ENCODE measurements at places on chromosomes 2 and 18. TPM values are rescaled to one million over a fixed set of nuclear protein-coding genes. Genes with fewer than 3 reads are reported as not detected.

Gene PKP4
- total RNA-seq = 32.1 TPM

Gene CCBE1
- total RNA-seq = 0.85 TPM

Gene ACVR1C
- total RNA-seq = 0.09 TPM

Gene VIL1
- not detected for total RNA-seq

Gene GNAL
- 4.5 TPM for total RNA-seq

Gene TDRD15
- not detected for total RNA-seq

Gene SLC5A7
- not detected for total RNA-seq

Gene UBE2F
- 84.0 TPM for total RNA-seq

Gene MOCOS
- total RNA-seq = 1.2 TPM

Gene B3GNT2
- total RNA-seq = 25.3 TPM

Gene TANC1
- total RNA-seq = 34.1 TPM

Gene MPHOSPH10
- 23.3 TPM for total RNA-seq

Gene PTCD3
- total RNA-seq = 47.6 TPM

Gene CAPG
- total RNA-seq = 400 TPM

Gene SH3RF3
- total RNA-seq = 1.1 TPM

Gene ZC3H6
- total RNA-seq = 0.98 TPM

Gene TRIP12
- 85.0 TPM for total RNA-seq

Gene DSG4
- 0.05 TPM for total RNA-seq

Gene ZNF407
- 3.1 TPM for total RNA-seq

Gene ANKRD30B
- not detected for total RNA-seq

Gene HOXD8
- not detected for total RNA-seq

Gene SEH1L
- total RNA-seq = 36.0 TPM

Gene TUBB8B
- total RNA-seq = not detected

Gene AFTPH
- 23.3 TPM for total RNA-seq

Gene AGXT
- not detected for total RNA-seq

Gene MC5R
- total RNA-seq = not detected

Gene CD8B2
- total RNA-seq = not detected

Gene UGT1A7
- 0.37 TPM for total RNA-seq

Gene CCDC178
- total RNA-seq = not detected

Gene ALLC
- total RNA-seq = not detected

Gene KIF5C
- not detected for total RNA-seq

Gene SOCS6
- total RNA-seq = 17.9 TPM

Gene REG3G
- total RNA-seq = not detected

Gene GPR35
- 0.28 TPM for total RNA-seq

Gene XDH
- total RNA-seq = 4.6 TPM

Gene IKZF2
- 20.2 TPM for total RNA-seq

Gene ARHGEF33
- 0.14 TPM for total RNA-seq

Gene KIF1A
- not detected for total RNA-seq

Gene MAP3K19
- not detected for total RNA-seq

Gene SLC30A3
- not detected for total RNA-seq

Gene LINC00305
- not detected for total RNA-seq

Gene FBXO11
- total RNA-seq = 24.3 TPM

Gene STK11IP
- 12.5 TPM for total RNA-seq

Gene CRACDL
- 3.6 TPM for total RNA-seq
